ENCODE measurements at places on chromosomes 3 and 15.

- DNase-seq, result peak; percentile 70
Measured at GRCh38 chr3:46629551-46630517, 17.5 kb downstream of the FAM240A start.

DNA sequence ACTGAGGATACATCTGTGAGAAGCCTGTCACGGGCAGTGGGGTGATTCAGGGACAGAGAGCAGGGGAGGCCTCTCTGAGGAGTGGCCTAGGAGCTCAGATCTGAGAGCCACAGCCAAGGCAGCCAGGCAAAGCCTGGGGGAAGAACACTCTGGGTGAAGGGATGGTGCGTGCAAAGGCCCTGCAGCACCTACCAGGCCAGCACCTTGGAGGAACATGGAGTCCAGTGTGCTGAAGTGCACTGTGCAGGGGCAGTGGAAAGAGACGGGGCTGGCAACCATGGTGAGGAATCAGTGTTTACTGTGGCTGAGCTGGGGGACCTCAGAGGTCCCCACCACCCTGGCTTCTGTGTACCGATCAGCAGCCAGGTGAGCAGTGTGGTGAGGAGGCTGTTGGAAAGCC, 48.0 kb downstream of the NUP210 start:
- DNase-seq, result no peak

DNA sequence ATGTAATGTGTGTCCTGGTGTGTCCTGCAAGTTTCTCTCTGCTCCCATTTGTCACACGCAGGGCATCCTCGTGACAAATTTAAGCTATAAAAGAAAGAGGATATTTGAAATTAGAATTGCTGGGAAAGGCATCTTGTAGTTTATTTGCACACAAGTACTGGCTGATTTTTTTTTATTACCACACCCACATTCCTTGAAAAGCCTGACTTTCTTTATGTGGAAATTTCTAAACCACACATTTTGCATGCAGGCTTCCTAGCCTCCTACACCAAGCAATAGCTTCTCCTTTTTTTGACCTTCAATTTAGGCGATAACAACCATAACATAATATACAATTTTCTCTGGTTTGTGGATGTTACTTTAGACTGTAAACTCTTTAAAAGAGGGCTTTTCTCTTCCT, 126.1 kb downstream of the SERPINI1 start:
- no peak for DNase-seq

DNA sequence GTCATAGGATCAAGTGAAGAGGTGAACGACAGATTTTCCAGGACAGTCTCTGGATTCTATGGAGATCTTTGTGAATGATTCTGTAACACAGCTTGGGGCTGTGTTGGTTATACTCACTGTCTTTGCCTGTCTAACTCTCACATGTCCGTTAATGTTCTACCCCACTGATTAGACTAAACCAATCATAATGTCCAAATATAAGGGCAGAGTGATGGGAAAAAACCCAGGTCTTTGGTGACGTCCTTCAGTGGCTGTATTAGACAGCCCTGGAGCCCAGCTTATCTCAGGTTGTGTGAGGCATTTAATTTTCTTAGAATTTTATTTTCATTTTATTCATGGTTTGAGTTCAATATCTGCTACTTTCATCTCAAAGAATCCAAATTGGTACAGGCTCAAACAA, 59.3 kb upstream of the TRA2B start:
- DNase-seq, result no peak

GRCh38 chr15:62060113-62060895, at the start of gene VPS13C:
Gene VPS13C, minus strand, starts transcription at chr15:62060447. Its CDS starts 73 bp downstream, at chr15:62060374.
- DNase-seq, result peak; percentile 87
